ENCODE measurements at places on chromosomes 4 and X.
A peak's percentile ranks its signal among the peaks of the same experiment; 100 is the strongest.

DNA sequence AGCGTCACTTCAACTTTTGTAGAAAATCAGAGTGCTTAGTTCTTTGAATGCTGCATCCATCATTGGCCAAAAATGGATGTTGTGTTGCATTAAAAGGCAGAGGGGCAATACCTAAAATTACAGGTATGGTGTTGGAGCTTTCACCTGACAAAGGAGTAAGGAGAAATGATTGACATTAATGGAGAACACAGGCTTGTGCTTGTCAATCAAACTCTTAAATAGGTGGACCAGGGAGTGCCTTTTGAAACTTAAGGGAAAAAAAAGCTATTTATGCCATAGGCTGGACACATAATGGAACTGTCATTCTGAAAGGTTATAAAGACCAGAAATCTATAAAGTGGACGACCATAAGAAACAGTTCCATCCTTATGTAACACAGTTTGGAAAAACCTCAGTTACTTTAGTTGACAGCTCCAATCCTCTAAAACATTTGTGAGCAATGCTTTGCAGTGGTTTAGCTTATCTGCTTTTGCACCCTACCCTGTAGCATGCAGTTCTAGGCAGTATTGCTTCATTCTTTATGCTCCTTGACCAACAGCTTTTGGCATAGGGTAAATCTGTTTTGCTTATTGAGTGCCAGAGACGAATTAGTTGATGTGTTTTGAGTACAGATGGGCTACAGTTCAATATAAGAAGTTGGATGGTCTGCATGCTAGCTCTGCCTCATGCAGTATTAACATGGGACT lies 2.4 kb downstream of the HADH start:
- no peak for DNase-seq

DNA sequence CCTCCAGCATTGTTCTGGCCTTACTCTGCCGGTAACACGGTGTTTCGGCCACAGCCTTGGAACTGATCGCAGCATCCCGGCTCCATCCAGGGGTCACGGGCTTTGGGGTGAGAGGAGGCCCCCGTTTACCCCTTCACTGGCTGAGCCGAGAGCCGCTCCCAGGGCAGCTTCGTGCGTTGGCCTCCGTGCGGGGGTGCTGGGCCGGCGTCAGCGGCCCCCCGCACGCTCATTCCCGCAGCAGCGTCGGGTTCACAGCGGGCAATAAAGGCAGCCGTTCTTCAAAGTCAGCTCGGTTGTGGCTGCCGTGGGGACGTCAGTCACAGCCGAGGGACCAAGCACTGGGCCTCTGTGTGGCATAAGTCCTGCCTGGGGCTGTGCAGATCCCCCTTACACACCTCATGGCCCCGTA lies 25.3 kb upstream of the PLCXD1 start:
- no peak for DNase-seq

- no peak for DNase-seq
Observed at GRCh38 chr4:162954976-162955375, 211.7 kb downstream of the NAF1 start.

DNA sequence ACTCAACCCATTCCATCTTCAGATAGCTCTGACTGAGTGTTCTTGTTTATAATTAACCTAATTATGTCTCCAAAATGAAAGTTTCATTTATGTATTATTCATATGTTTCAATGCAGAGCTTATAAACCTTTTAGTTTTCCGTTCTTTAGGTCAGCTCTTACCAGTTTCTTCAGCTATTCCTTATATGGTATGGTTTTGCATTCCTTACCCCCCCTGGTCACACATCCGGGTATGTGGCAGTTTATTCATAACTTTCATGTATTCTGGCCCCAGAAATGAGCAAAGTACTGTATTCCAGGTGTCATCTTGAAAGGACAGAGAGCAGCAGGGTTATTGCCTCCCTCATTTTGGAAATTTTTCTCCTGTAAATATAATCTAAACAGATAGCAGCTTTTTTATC lies 16.8 kb upstream of the IGSF1 start:
- no peak for DNase-seq

GRCh38 chr4:59387759-59388758 lies 1812.1 kb upstream of the ADGRL3 start:
- DNase-seq: no peak

GRCh38 chrX:63434665-63435064 lies 83.5 kb upstream of the SPIN4 start:
- DNase-seq: no peak

DNA sequence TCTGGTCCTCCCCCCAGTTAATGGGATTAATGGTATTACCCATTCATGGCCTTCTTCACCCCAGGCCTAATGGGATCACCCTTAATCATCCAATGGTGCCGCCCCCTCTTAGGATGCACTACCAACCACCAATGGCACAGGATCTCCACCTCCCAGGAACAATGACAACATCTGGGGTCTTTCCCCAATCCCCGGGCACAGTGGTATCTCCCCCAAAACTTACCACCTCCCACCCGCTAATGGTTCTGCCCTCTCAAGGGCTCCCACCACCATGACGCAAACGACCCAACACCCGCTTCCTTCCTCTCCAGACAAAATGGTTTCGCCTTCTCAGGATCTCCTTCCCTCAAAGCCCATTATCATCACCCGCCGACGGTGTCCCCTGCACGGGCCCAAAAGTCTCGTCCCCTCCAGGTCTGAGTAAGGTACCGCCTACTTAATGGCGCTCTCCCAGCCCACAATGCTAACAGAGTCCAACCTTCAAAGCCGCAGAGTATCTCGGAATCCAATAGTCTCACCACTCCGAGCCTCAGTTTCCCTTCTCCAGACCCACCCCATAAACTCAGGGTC lies 458 bp downstream of the GRIPAP1 start:
- peak; percentile 64 for DNase-seq

GRCh38 chrX:155745792-155746191 lies 133.0 kb upstream of the TMLHE start:
- no peak for DNase-seq

GRCh38 chr4:169594560-169595195 lies 17.7 kb downstream of the NEK1 start:
- no peak for DNase-seq

DNA sequence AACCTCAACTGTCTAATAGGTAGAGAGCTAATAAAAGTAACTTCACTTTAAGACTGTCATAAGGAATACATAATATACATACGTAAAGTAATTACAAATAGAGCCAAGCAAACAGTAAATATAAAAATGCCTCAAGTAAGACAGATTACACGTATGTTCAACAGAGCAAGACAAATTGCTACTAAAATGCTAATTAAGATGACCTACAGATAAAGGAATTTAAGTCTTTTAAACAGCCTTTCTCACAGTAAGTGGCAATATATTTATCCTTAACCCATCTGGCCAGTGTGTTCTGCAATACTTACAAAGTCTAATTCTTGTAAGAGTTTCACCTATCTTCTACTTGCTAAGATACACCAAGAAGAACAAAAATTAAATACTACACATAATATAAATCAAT lies 12.7 kb downstream of the G3BP2 start:
- no peak for DNase-seq

DNA sequence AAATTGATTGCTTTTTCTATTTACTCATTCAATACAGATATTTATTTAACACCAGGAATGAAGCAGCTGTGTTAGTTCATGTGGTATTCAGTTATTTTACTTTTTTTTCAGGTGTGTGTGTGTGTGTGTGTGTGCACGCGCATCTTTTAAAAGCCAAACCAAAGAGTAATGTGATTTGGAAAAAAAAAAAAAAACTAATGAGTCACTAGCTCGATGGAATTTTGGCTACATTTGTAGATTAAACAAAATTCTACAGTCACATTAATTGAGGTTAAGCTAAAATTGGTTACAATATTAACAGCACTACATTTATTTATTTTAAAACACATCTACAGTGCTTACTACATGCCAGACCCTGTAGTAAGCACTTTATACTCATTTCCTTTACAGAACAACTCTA lies 66.8 kb downstream of the HHIP start:
- no peak for DNase-seq

DNA sequence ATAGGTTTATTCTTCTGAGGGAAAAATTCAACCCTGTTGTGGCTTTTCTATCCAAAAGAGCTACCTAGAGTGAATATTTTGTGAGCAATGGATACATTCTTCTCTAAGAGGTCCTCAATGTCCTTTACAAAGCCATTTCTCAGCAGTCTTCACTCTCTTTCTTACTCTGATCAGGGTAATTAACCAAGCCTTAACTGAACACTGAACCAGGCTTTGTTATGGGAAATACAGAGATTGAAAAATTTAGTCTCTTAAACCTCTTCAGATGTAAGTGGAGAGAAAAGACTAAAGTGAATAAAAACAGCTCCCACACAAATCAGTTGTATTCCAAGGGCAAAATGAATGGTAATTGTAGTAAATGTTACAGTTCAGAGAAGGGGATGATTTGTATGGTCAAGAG lies 353.5 kb downstream of the CHIC1 start:
- DNase-seq: no peak

DNA sequence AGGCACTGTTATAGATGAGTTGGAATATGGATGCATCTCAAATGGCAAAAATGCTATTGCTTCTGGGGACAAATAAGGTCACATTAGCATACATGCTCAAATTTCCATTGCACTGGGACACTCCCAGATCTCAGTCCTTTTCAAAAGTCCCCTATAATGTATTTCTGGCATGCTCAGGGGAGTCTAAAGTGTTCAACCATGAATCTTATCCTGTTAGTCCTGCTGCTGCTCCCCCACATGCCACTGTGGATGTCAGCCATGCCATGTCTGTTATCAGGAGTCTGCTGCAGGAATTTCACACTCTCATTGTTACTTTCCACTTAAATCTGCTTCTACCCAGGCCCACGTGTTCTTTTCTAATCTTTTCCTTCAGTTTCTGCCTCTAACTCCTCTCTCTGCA lies 1000.6 kb downstream of the CCSER1 start:
- DNase-seq: no peak

DNA sequence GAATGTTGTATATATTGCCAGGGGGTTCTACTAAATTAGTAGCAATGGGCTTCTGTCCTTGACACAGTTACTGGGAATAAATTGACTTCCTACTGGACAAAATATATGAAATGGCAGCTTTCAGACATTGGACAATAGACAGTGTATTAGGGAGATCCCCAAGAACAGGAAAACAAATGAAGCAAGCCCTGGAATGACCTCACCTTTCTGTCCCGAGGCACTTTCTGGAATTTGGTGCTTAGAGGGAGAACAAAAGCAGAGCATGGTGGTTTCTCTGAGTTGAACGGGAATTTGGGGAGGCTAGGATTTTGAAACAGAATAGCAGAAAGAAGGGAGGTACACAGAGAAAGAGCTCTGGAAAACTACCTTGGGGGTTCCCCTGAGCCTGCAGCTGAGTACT lies 187.7 kb upstream of the MAGEB2 start:
- DNase-seq: no peak

DNA sequence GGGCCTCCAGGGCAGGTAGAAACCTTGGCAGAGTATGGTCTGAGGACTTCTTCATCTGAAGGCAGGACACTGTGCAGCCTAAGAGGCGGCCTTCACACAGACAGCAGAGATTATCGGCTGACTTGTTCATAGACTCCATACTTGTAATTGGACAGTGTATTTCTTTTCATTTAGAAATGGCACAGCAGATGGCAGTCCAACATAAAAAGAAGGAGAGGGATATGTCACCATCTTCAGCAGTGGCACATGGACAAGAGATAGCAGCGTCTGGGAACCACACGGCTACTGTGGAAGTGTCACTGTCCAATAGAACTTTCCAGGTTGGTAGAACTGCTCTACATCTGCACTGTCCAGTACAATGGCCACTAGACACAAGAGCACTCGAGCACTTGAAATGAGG lies 21.7 kb upstream of the GEMIN8 start:
- no peak for DNase-seq

- DNase-seq: no peak
Observed at GRCh38 chr4:113976741-113977525, 2.5 kb downstream of the ARSJ start.

DNA sequence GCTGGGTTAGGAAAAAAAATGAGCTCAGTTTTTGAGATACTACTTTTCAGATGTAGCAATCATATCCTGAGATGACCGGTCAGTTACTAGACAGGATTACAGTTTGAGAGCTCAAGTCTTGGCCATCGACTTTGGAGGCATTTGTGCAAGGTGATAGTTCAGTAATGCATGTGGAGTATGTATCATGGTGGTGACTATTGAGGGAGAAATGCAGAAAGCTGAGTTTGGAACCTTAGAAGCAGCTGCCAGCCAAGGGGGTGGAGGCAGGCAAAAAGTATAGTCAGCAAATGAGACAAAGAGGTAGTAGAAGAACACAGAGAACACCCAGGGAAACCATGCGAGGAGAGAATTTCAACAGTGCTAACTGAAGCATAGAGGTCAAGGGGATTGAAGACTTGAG lies 48.7 kb upstream of the SLC4A4 start:
- DNase-seq: no peak

DNA sequence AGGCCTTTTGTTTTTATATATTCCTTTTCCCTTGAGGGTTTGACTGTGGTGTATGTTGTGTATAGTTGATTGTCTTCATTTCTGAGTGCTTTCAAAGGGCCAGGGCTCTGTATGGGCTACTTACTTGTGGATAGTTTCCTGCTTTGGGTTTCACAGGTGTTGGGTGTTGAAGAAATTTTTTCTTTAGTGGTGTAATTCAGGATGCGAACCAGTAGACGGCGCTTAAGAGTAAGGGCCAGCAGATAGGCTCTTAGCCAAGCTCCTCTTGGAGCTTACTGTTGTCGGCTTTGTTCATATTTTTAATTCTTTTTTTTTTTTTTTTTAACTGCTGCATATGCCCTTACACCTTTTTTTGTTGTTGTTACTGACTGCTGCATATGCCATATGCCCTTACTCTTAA lies 276.3 kb upstream of the GALNT7 start:
- DNase-seq: no peak

DNA sequence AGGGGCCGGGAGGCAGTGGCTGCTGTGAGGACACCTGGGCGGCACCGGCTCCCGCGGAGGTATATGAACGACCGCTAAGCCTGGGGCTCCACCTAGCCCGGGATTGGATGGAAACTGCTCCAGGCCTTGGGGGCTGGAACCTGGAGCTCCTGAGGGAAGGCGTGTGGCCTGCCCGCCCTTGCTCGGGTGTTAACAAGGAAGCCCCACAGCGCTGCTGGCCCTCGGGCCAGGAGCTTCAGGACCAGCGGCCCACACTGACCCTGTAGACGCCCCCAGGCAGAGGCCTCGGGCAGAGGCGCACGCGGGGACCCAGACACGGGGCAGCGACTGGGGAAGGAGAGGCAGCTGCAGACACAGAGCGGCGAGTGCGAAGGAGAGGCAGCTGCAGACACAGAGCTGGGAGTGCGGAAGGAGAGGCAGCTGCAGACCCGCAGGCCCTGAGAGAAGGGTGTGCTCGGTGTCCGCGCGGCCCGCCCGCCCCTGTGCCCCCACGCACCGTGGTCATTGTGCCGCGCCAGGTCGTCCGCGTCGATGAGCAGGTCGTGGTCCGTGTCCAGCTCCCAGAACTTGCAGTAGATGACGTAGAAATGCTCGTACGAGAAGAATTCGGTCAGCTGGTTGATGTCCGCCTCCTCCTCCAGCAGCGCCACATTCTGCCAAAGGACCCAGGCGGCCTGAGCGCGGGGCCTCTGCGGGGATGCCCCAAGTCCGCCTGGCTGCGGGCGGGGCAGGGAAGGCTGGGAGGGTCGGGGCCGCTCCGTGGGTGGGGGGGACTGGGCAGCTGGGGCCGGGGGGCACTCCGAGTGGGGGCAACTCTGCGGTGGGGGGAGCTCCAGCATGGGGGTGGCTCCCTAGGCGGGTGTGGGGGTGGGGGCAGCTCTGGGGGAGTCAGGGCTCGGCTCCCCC lies 26.7 kb upstream of the GTPBP6 start:
- no peak for DNase-seq

GRCh38 chr4:179325181-179325580 lies 1882.9 kb upstream of the AGA start:
- no peak for DNase-seq

- no peak for DNase-seq
Observed at GRCh38 chrX:134738986-134739740, 80.9 kb upstream of the PLAC1 start.

GRCh38 chr4:108717386-108717785 lies 45.5 kb downstream of the ETNPPL start:
- no peak for DNase-seq

Measured in stimulated activated naive CD8-positive, alpha-beta T cell treated with anti-CD3 and anti-CD28 coated beads, Interleukin-15, amount 100 ng/mL, for 72 hours (primary cell).